ENCODE measurements at places on chromosomes 11 and 22.

DNA sequence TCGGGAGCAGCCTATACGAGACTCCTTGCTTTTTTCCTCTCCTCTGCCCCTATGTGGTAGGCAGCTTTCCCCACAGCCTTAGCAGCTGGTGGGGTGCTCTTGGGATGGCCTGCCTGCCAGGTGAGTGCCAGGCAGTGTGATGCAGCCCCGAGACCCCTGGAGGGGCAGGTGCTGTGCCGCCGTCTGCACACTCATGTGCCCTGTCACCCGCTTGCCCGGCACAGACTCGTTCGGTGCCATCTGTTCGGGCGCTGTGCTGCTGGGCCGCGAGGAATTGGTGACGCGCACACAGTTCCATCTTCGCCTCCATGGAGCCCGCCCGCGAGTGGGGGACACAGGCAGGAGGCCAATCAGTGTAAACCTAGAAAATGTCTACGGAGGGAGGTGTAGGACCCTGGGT lies 15.1 kb downstream of the TRMU start:
- DNase-seq = no peak

GRCh38 chr11:125389339-125390166 lies 106.5 kb downstream of the FEZ1 start:
- DNase-seq = no peak

DNA sequence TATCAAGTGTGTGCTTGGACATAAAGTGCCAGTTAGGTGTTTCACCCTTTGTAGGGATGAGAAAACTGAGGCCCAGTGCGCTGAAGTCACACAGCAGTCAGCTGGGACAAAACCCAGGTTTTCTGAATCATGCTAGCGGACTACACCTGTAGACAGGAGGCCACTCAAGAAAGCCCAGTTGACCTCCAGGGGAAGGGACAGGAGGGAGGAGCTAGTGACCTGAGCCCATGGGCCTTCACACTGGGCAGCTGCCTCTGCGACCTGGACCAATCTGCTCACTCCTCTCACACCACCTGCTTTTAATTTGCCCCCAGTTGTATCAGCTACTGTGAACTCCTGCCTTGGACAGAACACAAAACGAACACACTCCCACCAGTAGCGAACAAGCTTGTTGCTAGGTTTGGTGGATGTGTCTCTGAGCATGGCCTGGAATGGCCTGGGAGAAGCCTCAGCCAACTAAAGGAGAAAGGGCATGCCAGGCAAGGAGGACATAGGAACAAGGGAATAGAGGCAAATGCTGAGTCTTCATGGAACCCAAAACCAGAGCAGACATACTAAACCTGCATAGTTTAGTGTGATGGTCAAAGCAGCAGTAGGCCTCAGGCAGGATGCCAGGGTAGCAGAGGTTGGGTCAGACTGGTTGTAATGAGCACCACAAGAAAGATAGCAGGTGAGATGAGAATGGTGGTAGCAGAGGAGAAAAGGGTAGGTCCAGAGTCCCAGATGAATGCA lies 7.2 kb downstream of the LMO1 start:
- DNase-seq = no peak

DNA sequence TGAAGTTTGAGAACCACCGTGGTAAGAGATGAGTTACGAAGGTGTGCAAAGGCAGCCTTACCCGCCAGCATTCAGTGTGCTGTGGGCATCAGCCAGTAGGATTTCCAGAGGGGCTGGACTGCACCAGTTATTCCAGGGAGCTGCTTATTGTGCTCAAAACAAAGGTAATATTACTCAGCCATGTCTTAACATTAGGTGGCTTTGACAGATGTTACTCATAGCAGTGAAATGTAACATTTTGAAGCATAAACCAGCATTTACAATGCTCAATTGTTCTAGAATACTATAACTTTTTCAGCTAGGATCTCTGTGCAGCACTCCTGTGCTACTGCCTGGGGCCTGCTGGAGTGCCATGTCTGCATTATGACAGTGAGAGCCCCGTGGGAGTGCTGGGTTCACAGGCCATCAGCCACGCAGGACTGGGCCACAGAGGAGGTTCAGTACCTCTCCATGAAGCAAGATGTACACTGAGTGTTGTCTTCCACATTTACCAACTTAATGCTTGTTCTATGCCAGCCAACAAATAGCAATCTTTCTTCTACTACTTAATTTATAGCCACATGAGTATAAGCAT lies 238.1 kb downstream of the CADM1 start:
- no peak for DNase-seq

GRCh38 chr11:6671991-6672390 lies 11.1 kb downstream of the MRPL17 start:
- DNase-seq = no peak

DNA sequence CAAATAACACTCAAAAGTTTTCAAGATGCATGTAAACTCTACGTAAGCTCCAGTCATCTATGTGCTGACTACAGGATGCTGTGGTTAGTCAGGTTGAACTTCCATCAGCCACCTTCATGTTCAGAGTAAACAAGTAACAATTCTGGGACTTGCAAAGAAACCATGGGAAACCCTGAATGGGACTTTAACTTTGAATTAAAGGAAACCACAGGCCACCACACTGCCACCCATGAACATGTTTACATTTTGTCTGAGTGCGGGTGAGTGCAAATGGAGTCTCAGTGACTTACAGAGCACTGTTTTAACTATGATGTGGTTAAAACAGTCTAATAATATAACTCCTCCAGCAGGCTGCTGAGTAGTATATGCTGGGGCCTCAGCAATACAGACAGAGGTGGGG lies 12.9 kb upstream of the SYTL2 start:
- DNase-seq = no peak

GRCh38 chr11:129323896-129324502 lies 51.6 kb upstream of the BARX2 start:
- no peak for DNase-seq
